ENCODE measurements at places on chromosomes 4 and X. TPM values are rescaled to one million over a fixed set of nuclear protein-coding genes. Genes with fewer than 3 reads are reported as not detected.

Gene FHIP1A
- 0.34 TPM for total RNA-seq

Gene BTK
- 45.7 TPM for total RNA-seq

Gene HSPA4L
- total RNA-seq = 0.88 TPM

Gene TECRL
- not detected for total RNA-seq

Gene BCAP31
- total RNA-seq = 214 TPM

Gene FAM47A
- total RNA-seq = not detected

Gene HSFX3
- total RNA-seq = not detected

Gene IL3RA
- total RNA-seq = 23.5 TPM

Gene SATL1
- not detected for total RNA-seq

Gene SLC38A5
- 3.2 TPM for total RNA-seq

Gene NEIL3
- total RNA-seq = 1.7 TPM

Gene MAGED4B
- total RNA-seq = not detected

Gene FAM149A
- 19.8 TPM for total RNA-seq

Gene ANOS1
- 15.3 TPM for total RNA-seq

Gene ARX
- total RNA-seq = not detected

Gene XAGE1B
- not detected for total RNA-seq

Gene NUDT11
- 2.0 TPM for total RNA-seq

Gene TLR6
- 19.2 TPM for total RNA-seq

Gene GLRA2
- not detected for total RNA-seq

Gene DRD5
- not detected for total RNA-seq

Gene SLC2A9
- total RNA-seq = 15.8 TPM

Gene CSAG1
- not detected for total RNA-seq

Gene ASB12
- total RNA-seq = not detected

Gene KIF4A
- 1.9 TPM for total RNA-seq

Gene SMIM31
- total RNA-seq = not detected

Gene RRH
- 0.34 TPM for total RNA-seq

Gene WDR17
- total RNA-seq = 1.8 TPM

Gene CXorf65
- not detected for total RNA-seq

Gene GSX2
- total RNA-seq = not detected

Gene NAP1L3
- total RNA-seq = 2.2 TPM

Gene PCDH18
- 105 TPM for total RNA-seq

Gene TCEANC
- 4.1 TPM for total RNA-seq

Gene TEX13D
- not detected for total RNA-seq
